ENCODE measurements at places on chromosomes 3 and 15.

DNA sequence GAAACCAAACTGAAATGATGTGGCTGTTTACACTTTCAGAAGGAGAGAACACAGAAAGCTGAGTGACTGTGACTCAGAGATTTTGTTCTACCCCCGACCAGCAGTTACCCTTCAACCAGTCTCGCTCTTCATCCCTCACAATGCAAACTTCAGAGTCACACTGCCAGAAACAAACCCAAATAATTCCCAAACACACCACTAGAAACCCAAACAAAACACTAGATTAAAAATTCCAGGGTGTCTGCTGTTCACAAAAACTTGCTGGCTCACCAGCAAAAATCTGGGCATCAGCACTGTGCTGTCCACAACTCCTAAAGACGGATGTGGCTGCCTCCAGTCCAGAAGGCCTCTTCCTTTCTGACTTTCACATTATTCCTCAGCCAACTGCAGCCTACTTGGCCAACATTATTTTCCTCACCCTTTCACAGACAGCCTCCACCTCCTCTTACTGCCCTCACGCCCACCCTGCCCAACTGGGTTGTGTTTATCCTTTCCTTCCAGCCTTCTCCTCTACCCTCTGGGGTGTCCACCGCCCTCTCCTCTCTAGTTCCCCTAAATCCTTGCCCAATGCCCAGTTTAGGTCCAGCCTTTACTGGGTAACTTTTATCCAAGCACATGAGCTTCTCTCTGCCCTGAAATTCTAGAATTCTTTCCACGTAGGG, 71.4 kb downstream of the MECOM start:
- no peak for DNase-seq

DNA sequence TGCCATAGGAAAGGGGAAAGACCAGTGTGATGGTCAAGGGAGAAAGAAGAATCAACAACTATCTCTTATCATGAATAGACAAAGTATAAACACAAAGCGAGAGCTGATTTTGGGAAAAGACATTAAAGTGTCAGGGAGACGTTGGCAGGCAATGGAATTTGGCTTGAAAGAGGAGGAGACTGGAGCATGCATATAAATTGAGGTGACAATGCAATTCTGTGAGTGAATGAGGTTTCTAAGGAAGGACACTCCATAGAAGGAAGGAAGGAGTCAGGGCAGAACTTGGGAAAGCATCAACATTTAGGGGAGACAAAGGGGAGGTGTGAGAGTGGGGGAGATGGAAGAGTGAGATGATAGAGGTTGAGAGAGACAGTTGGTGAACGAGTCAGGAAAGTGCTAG, 543.0 kb upstream of the TBL1XR1 start:
- no peak for DNase-seq

DNA sequence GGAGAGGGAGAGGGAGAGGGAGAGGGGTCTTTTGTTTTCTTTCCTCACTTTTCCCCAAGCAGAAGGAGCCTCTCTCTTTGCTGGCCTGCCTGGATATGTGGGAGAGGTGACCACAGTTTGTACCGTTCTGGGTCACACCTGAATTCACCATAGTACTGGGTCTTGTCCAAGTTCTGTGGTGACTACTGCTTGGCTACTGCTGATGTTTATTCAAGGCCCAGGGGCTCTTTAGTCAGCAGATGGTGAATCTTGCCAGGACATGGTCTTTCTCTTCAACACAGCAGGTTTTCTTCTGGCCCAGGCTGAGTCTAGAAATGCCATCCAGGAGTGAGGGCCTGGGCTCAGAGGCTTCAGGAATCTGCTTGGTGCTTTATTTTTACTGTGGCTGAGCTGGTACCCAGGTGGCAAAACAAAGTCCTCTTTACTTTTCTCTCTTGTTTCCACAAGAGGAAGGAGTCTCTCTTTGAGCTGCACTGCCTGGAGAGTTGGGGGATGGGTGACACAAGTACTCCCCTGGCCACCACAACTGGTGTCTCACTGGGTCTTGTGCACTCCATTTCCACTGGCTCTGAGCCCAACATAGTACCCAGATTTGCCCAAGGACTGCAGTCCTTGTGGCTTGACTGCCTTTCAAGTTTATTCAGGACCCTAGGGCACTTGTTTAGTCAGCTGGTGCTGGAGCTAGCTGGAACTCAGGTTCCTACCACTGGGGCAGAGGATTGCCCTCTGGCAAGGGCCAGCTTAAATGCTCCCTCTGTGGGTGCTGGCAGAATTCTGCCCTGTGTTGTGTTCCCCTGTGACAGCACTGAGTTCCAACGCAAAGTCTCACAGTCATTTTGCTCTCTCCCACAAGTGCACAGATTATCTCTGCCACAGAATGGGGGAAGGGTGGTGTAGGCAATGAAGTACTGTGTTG, 16.8 kb upstream of the CCNDBP1 start:
- DNase-seq = no peak

DNA sequence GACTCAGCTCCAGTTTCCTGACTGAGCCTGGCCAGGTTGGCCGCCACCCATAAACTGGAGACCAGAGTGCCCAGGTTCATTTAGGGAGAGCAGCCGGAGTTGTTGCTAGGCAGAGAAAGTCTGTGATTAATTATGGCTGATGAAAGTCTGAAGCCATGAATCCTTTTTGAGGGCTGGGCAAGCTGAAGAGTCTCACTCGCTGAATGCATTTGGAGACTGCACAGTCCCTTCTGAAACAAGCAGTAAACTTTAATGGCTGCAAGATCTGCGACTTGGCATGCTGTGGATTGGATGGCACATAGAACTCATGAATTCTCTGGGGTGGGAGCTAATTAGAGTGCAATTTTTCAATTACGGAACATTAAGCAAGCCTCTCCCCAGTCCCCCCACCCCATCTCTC, 282.1 kb downstream of the RPLP1 start:
- no peak for DNase-seq

- no peak for DNase-seq
Measured at GRCh38 chr3:194054540-194054939, 81.4 kb upstream of the HES1 start.

DNA sequence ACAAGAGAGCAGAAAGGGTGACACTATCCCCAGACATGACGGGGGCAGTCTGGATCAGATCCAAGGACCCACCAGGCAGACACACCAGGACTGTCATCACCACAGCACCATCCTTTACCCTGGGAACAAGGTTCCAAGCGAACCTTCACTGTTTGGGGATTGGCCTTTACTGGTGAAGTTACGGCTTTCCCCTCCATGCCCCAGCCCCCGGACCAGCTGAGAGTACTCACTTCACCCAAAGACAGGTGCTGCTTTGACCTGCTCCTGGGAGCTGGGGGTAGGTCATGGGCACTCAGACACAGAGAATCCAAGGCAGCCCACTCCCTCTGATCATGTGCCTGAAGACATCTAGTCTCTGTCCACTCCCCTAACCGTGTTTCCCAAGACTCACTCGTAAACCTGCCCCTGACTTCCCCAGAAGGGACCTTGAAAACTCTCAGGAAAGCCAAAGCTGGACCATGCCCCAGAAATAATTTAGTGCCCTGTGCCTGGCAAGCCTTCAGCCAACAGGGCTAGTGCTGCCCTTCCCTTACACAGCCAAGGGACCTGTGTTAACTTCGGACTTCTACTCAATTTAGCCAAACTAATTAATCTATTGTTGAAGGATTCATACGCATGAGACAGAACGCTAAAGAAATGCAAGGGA, 2.8 kb downstream of the RRP9 start:
- DNase-seq = no peak

- peak; percentile 90 for DNase-seq
Measured at GRCh38 chr3:106176734-106177133, 307.9 kb upstream of the CBLB start.

GRCh38 chr15:36256404-36256807, 323.0 kb upstream of the CDIN1 start:
- DNase-seq = no peak

GRCh38 chr15:82571722-82572222, 31.5 kb upstream of the RPS17 start:
- no peak for DNase-seq

DNA sequence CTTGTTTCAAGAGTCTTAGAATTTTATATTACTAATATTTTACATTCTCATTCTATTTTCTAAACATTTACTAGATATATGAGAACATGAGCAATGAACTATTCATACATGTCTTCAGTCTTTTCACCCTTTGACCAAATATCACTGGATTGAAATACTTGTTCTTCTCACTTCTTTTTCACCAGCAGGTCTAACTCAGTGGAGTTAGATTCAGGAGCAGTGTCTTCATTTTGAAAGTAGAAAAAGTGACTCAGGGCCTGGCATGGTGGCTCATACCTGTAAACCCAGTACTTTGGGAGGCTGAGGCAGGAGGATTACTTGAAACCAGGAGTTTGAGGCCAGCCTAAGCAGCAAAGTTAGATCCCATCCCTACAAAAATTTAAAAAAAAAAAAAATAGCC, 70.8 kb downstream of the USP13 start:
- DNase-seq = no peak

- no peak for DNase-seq
Measured at GRCh38 chr3:195870442-195870841, 37.9 kb downstream of the TNK2 start.

- no peak for DNase-seq
Measured at GRCh38 chr3:73768524-73769308, 144.0 kb upstream of the PDZRN3 start.

GRCh38 chr15:91522605-91523332, 330.7 kb upstream of the SLCO3A1 start:
- peak; percentile 44 for DNase-seq

GRCh38 chr3:175107231-175107630, 248.1 kb downstream of the NAALADL2 start:
- DNase-seq = no peak

- DNase-seq = no peak
Measured at GRCh38 chr3:23430781-23431398, 227.8 kb downstream of the UBE2E2 start.

- DNase-seq = no peak
Measured at GRCh38 chr3:14822670-14823390, 4.1 kb downstream of the FGD5 start.

GRCh38 chr3:150412561-150413231, 4.6 kb downstream of the TSC22D2 start:
- DNase-seq = peak; percentile 27

- no peak for DNase-seq
Measured at GRCh38 chr3:169842960-169843359, 26.8 kb downstream of the LRRC31 start.

GRCh38 chr3:166837535-166837934, 542.6 kb downstream of the ZBBX start:
- DNase-seq = no peak

GRCh38 chr15:27989838-27990237, 109.3 kb downstream of the OCA2 start:
- DNase-seq = no peak

DNA sequence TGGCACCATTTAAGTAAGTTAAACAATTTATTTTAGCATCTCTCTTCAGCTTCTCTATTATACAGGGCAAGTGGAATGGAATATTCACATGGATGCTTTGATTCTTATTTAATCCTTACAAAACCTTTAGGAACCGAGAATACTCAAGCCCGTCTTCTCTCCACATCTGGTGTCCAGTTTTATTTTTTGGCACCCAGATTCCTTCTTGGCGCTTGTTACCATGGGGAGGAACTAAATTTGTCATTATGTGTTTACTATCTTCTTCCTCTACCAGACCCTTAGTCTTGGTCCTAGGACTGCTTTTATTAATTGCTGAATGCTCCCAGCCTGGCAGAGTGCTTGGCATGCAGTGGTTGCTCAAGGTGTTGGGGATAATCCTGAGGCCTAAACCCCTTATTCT, 138.8 kb downstream of the CACNA2D3 start:
- no peak for DNase-seq

DNA sequence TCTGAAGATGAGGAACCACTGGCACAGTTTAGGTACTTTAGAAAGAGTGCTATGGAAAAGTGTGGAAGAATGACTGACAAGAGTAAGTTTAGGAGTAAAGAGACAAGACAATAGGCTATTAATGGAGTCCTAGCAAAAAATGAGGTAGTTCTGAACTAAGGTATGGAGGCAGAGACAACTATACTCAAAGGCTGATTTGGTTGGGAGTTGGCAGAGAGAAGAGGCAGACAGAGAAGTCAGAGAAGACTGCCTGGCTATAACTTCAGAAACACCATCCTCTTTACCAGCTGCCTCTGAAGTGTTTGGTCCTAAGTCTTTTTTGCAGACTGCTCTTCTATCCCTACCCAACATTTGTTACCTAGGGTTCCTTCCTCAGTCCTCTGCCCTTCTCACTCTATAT, 19.2 kb downstream of the DYNC1LI1 start:
- no peak for DNase-seq

GRCh38 chr3:63927422-63928280, 15.5 kb upstream of the SCAANT1 start:
- DNase-seq = no peak

- DNase-seq = no peak
Measured at GRCh38 chr3:148379763-148380382, 317.8 kb upstream of the AGTR1 start.

DNA sequence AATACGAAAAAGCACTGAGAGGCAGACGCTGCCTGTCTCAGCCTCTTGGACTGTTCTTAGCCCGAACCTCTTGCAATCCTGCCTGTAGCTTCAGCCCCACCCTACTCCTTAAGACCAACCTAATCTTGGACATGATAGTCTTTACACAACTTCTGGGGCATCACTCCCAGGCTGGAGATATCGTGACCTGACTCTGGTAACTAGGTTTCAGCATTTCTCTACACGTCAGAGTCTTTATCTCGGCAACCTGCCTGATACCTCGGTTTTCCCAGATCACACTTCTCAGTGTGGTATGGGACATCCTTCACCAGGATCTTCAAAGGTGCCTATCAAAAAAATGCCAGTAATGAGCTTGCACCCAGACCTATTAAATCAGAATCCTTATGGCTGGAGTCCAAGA, 590.2 kb upstream of the KCNMB2 start:
- no peak for DNase-seq

DNA sequence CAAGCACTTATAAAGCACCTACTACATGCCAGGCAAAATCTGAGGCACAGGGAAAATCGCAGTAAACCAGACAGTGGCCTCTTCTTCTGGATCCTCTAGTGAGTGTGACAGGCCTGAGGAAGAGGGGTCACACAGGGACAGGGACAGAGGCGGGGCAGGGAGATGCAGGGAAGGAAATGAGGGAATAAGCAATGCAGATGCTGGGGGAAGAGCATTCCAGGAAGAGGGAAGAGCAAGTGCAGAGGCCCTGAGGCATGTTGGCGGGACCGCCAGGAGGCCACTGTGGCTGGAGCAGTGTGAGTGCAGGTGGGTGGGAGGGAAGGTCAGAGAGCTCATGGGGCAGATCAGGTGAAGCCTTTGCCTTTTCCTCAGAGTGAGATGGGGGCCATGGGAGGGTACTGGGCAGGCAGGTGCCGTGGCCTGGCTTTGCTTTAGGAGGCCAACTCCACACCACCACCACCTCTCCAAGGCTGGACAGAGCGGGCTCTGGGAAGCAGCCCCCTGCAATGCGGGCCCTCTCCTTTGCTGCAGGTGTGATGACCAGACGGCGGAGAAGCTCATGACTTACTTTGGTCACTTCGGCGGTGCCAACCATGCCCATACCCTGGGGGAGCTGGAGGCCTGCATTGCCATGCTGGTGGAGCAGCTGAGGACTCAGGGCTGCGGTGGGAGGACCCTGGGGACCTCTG, 26.8 kb upstream of the GP9 start:
- no peak for DNase-seq

GRCh38 chr15:78937132-78937739, 7.6 kb downstream of the CTSH start:
- no peak for DNase-seq

- DNase-seq = no peak
Measured at GRCh38 chr3:10365316-10365715, 44.4 kb upstream of the SEC13 start.

GRCh38 chr15:43403616-43404015, 32.7 kb downstream of the TUBGCP4 start:
- DNase-seq = no peak

- DNase-seq = no peak
Measured at GRCh38 chr3:156522673-156523072, 32.2 kb downstream of the SSR3 start.

GRCh38 chr3:10344147-10344943, 23.4 kb upstream of the SEC13 start:
- peak; percentile 44 for DNase-seq
